ENCODE measurements at places on chromosomes 7 and 10.

DNA sequence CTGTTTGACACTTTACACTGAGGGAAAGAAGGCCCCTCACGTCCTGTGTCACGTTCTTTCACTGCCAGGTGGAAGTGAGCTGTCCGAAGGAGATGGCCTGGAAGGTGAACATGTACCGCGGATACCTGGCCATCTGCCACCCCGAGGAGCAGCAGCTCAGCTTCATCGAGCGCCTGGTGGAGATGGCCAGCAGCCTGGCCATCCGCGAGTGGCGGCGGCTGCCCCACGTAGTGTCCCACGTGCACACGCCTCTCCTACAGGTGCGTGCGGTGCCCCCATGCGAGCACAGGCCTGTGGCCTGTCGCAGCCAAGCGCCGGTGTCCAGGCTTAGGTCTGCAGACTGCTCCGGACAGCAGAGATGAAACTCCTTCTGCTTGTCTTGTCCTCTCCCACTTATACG, 103.4 kb downstream of the TRRAP start:
- DNase-seq: no peak

GRCh38 chr7:110839866-110840265, 251.1 kb upstream of the LRRN3 start:
- DNase-seq: no peak

- no peak for DNase-seq
These were observed 123.3 kb downstream of the PTPN20 start for GRCh38 chr10:47034441-47035051.

- DNase-seq: no peak
These were observed 54.9 kb upstream of the SP4 start for GRCh38 chr7:21373031-21373430.

- no peak for DNase-seq
These were observed 102.9 kb downstream of the MPP7 start for GRCh38 chr10:28199941-28200340.

DNA sequence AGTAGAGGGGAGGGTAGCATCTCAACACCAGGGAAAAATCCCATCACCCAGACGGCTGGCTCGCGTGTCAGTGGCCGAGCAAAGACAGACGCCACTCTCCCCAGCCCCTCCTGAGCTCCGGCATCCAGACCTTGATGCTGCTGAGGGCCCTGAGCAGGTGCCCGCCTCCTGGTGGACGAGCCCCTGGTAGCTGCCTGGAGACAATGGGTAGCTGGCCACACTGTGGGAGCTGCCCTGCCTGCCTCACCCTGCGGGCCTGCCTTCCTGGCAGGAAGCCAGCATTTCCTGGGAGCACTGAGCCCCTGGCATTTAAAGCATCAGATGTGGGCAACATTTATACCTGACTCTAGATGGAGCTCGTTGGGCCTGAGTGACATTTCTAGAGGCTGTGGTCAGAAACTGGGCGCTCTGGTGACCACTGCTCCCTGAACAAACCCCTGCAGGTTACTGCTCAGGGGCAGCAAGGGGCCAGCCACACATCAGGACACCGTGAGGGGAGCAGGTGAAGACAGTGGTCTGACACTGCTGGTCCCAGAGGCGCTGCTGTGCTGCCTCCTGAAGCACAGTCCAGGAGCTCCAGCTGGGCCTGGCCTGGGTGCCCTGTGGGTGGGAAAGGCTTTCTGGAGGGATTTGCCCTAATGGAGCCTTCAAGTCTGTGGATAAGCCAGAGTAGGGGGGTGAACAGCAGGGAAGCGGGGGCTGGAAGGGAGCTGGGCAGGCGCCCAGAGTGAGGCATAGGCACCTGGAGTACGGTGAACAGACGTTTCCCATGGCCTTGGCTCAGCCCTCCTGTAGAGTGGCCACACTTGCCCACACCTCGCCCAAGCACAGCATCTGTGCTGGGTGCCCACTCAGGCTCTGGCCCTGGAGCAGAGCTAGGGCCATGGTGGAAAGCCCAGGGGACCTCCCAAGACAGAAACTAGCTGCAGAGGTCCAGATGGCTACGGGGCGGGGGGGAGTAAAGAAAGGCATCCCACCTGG, 138.7 kb downstream of the MAPK8 start:
- no peak for DNase-seq

DNA sequence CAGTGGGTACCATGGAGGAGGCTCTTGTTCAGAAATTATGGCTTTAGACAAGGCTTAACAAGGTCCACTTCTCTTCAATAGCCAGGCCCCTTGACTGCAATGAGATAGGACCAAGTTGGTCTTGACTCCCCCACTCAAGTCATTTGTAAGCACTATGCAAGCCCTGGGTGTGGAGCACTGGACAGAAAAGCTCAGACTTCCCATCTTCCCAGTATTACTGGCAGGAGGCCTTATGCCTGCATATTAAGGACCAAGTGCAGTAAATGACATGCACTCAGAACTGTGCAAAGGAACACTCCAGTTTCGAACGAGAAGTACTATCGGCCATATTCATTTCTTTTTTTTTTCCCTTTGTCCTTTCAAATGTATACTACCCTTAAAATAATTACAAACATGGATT, 318.3 kb upstream of the LRRN3 start:
- DNase-seq: no peak

DNA sequence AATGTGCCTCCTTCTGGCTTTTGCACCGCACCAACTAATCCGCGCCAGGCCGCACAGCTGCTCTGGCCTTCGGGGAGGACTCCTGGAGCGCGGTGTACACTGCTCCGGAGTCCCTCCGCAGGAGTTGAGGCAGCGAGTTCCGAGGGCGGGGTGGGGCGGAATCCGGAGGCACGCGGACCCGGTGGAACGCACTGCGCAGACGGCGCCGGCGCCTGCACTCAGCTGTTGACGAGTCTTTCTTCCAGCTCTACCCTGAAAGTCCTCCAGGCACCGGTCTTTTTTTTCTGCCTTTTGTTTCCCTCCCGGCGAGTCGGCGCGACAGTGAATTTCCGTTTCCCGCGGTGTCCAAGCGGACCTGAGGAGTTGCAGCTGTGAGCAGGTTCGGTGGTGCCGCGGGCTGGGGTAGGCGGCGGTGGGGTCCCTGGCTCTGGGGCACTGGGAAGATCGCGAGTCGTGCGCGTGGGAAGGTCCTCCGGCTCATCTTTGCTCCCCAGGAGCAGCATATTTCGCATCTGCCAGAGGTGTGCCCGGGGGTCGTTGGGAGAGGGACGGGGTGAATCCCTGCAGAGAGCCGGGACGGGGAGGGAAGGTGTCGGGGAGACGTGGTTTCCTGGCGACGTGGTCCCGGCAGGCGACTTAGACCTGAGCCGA, 44.1 kb downstream of the SFTPD start:
- DNase-seq: peak; percentile 18

GRCh38 chr10:58599927-58600553, 87.4 kb downstream of the BICC1 start:
- no peak for DNase-seq

GRCh38 chr7:87220734-87221215, 1.2 kb upstream of the TMEM243 start:
- no peak for DNase-seq

GRCh38 chr10:88062798-88063472, 199.5 kb downstream of the PTEN start:
- DNase-seq: no peak

DNA sequence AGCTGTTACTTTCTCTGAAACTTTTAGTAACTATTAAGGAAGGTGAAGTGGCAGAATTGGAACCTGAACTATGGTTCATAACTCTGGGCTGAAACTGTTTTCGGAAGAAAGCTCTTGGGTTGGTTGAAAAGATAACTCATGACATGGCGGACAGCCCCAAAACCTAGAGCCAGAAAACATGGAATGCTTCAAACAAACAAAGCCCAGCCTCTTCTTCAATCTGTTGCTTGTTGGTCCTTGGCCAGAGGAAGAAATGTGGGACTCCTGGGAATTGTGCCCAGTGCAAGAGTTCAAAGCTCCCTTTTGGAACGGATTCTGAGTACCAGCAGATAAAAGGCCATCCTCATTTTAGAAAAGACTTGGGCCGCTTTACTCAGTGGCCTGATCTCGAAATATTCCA, 52.9 kb upstream of the CACNB2 start:
- DNase-seq: no peak

- DNase-seq: no peak
These were observed 22.4 kb upstream of the PPA1 start for GRCh38 chr10:70255329-70256299.

GRCh38 chr10:14686356-14686755, 88.3 kb downstream of the FAM107B start:
- no peak for DNase-seq

- DNase-seq: no peak
These were observed 330.1 kb downstream of the EXOC4 start for GRCh38 chr7:133582766-133583523.

- no peak for DNase-seq
These were observed 354.6 kb downstream of the PHF14 start for GRCh38 chr7:11328309-11328708.

- no peak for DNase-seq
These were observed 100.4 kb upstream of the MACROH2A2 start for GRCh38 chr10:69952069-69952800.

GRCh38 chr7:1698951-1699350, 28.9 kb downstream of the ELFN1 start:
- no peak for DNase-seq

DNA sequence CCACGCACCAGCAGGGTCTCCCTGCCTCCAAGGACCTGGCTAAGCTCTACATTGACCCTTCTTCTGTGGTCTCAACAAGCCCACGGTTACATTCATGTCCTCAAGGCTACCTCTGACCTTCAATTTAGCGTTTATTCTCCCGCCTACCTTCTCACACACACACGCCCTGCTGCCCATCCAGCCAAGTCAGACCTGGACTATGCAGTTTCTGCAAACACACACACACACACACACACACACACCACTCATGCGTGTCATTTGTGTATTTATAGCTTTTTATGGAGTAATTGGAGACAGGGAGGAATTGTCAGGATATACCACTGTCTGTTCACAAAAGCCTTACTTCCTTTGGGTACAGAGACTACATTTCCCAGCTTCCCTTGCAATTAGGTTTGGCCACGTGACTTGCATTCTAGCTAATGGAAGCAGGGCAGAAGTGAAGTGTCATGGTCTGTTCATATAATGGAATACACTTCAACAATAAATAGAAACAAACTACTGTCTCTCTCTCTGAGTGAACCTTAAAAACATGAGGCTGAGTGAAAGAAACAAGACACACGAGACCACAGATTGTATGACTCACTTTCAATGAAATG, 53.8 kb upstream of the CPXM2 start:
- DNase-seq: no peak

DNA sequence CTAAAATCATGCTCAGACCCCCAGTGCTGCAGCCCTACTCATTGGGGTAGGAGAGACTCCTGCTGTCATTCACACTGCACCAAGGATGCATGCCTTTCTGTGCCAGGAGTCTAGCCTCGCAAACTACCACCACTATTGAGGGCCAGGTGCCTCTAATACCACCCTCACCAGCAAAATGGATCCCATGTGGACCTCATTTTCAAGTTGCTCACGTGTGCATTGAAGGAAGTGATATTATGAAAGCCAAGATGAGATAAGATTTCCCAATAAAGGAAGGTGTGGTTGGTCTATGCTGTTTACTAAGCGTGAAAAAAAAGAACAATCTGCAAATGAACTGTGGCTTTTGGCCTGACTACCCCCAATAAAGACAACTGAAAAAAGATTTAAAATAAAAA, 7.2 kb upstream of the LAMTOR4 start:
- no peak for DNase-seq

DNA sequence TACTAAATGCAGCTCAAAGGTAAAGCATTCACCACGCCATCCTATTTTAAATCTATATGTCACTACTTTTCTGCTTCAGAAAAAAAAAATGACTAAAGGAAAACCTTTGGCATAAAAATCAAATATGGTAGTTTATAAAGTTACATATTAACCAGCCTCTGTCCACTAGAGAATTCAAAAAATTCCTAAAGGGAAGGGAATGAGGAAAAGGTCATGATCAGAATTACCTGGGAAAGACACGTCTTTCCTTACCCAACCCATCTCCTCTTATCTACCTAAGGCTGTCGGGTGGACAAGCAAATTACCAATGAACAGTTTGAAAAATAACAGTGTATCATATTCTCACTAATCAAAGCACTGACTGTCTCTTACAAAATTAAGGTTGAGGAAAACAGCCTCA, 100.7 kb upstream of the TMEM106B start:
- DNase-seq: no peak

DNA sequence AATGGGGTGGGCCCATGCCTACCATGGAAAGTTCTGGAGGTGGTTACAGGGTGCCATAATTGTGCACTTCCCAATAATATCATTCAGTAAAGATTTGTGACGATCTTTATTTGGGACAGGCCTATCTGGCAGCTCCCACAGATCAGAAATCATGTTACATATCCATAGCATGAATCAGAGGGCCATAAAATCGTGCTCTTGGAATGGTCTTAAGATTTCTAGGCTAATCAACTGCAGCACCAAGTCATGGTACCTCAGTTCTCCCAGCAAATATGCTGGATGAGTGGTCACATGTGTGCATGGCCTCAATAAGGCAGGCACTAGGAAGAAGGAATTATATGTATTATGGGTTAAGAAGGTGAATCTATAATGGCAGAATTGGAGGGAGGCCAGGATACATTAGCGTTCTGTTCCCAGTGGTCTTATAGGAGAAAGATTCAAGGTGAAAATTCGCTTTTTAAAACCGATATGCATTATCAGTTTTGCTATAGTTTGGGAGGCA, 134.7 kb downstream of the NRP1 start:
- DNase-seq: no peak

DNA sequence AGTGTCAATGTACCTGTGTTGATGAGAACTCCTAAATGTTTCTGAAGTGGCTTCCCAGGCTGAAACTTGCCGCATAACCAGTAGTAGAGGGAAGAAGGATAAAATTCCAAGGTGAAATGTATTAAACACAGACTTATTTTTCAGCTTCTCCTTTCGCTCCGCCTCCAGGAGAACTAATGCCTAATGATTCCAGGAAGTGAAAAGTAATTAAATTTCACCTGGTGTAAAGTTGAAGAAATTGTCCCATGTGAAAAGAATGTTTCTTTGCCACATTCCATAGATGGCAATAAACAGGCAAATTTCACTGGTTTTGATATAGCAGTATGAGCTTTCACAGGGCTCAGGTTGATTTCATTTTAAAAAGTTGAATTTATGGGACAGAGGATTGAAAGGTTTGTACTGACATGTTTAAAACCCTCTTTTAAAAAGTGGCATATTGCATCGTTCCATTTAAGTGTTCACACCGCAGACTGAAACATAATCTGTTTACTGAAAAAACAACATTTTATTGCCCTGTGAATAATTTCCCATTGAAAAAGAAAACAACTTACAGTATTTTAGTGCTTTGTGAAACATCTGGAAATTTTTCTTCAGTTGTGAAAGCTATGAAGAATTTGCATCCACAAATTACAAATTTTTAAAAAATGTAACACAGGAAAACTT, 453.4 kb upstream of the NFE2L3 start:
- DNase-seq: no peak

GRCh38 chr7:27888736-27889135, 148.8 kb downstream of the TAX1BP1 start:
- no peak for DNase-seq

- no peak for DNase-seq
These were observed 89.1 kb downstream of the SEMA3E start for GRCh38 chr7:83559887-83560286.
